Activated T-helper 17 cell treated with anti-CD3 and anti-CD28 coated beads, Interleukin-2, amount 50 U/mL, for 72 hours (primary cell): ENCODE measurements at places on chromosomes 1 and 21.

- peak; percentile 74 for ATAC-seq
Measured at GRCh38 chr1:153565529-153566374, at the start of gene S100A2. TSS of gene S100A2 (minus strand) at chr1:153565844. CDS start at chr1:153563877, 1,967 bp downstream.

- no peak for ATAC-seq
Measured at GRCh38 chr1:198932351-198932991, 293.6 kb downstream of the PTPRC start.

DNA sequence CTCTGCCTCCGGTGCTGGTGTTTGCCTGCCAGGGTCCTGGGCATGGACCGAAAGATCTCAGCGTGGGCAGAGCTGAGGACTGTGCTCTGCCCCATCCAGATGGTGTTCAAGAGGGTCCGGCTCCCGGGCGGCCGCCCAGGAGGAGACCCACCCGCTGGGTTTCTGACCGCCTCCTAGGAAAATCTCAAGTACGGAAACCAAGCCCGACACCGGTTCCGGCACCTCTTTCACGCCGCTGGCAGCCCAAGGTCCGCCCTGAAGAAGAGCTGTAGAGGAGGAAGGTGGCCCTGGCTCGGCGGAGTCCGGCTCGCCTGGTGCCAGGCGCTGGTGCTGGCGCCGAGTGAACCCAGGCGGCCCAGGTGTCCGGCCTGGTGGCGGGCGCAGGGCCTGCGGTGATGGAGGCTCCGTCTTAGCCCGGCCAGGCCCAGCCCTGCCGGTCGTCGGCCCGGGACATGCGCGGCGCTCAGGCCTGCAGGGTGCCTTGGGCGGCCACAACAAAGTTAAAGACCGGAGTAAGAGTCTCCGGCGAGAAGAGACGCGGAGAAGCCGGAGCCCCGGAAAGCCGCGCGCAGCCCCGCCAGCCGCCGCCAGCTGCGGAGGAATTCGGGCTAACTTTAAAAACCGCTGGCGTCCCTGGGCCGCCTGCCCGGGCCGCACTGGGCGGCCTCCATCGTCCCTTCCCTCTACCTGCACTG, 1.5 kb downstream of the GRIK3 start:
- no peak for ATAC-seq

GRCh38 chr1:203267912-203268311, 37.4 kb upstream of the BTG2 start:
- ATAC-seq = no peak
